Nucleus accumbens (tissue), 56 donors: ENCODE measurements at places on chromosomes 1 and 21.

- no peak for DNase-seq
These were observed 385.1 kb downstream of the NTNG1 start for GRCh38 chr1:107525961-107526360.

- DNase-seq, result no peak
These were observed 31.4 kb downstream of the B3GALT5 start for GRCh38 chr21:39644062-39644560.

DNA sequence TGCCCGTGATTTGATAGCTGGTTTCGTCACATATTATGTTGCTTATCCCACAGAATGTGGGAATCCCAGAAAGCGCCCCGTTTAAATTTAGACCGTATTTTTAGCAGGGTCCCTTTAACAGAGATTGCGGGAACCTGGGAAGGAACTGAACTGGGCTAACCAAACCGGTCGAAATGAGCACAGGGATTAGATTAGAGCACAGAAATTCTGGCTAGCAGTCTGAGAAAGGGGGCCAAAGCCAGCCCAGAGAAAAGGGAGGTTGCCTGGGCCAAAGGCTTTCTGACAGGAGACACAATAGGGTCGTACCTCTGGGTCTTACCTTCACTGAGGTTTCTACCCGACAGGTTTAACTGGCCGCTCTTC lies 327 bp downstream of the LRRC40 start:
- DNase-seq, result no peak

GRCh38 chr1:165288350-165289120 lies 68.0 kb downstream of the LMX1A start:
- DNase-seq, result no peak

- DNase-seq, result no peak
These were observed 144.6 kb downstream of the GALNT2 start for GRCh38 chr1:230211436-230212145.

GRCh38 chr1:1684031-1684681 lies 8.4 kb downstream of the SLC35E2B start:
- DNase-seq, result no peak

- no peak for DNase-seq
These were observed at the start of gene GBP4 for GRCh38 chr1:89198491-89199072. Gene GBP4, minus strand, starts transcription at chr1:89198942. Its CDS starts 108 bp downstream, at chr1:89198834.

DNA sequence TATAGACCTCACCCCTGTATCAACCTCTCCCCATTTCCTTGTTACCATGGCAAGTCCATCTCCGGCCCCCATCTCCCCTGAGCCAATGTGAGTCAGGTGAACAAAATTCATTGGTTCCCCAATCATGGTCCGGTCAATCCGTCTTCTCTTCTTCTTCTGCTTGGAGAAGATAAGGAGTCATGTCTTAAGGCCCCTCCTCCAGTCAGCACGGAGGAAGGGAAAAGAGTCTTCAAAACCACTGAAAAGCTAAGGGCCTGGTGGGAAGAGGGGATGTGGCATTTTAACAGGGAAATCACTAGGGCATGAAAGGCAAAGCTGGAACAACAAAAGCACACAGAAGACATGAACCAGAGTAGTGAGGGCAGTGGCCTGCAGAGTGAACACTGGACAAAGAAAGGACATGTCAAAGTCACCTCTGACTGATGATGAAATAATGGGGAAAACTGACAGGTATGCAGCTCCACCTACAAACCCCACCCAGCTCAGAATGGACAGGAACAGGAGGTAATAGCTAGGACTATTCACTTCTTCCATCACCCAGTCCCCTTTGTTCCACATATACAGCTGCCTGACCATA lies 4.4 kb downstream of the CDC42SE1 start:
- no peak for DNase-seq

- no peak for DNase-seq
These were observed 72.5 kb upstream of the VAMP3 start for GRCh38 chr1:7698641-7699040.

GRCh38 chr1:223177681-223178080 lies 34.6 kb upstream of the TLR5 start:
- no peak for DNase-seq

DNA sequence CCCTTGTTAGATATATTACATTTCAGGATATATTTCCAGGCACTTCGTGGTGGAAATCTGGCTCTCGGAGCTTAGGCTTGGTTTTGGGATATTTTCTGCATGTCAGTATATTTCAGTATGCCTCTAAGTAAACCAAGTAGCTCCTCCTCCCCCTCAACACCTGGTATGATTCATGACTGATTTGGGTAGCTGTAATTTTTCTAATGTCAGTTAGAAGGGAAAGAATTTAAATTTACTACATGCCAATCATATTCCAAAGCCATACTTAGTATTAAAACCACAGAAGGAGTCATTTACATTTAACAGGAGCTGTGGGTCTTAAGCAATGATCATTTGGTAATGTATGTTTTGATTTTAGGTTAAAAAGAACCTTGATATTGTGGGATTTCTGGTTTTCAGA lies 40.6 kb downstream of the ST6GALNAC3 start:
- DNase-seq, result no peak

DNA sequence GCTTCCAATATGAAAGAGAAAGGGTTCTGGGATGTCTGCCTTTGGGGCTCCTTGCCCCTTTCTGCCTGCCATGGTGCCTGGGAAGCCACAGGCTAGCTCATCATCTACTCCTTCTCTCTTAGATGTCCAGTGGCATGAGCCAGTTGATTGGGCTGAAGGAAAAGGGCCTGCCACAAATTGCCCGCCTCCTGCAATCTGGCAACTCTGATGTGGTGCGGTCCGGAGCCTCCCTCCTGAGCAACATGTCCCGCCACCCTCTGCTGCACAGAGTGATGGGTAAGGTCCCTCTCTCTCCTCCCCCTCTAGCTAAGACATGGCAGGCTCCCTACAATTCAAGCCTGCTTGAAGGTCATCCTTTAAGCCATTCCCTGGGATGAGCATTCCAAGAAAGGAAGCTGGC lies 41.0 kb downstream of the PKP1 start:
- DNase-seq, result no peak

DNA sequence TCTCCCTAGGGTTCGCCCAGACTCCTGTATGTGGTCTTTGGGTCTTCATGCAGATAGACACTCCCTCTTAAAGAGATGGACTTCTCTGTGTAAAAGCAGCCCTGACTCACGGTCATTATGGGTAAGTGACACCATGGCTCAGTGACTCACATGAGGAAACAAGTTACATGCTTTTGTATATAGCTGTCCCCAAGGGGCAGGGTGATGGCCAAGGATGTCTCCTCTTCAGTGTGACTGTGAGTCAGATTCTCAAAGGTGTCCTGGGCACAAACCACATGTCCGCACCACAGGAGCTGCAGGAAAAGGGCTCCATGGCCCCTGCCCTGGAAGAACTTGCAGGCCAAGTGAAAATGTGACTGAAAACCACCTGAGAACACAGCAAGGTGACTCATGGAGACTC lies 380.4 kb downstream of the NPHP4 start:
- no peak for DNase-seq

DNA sequence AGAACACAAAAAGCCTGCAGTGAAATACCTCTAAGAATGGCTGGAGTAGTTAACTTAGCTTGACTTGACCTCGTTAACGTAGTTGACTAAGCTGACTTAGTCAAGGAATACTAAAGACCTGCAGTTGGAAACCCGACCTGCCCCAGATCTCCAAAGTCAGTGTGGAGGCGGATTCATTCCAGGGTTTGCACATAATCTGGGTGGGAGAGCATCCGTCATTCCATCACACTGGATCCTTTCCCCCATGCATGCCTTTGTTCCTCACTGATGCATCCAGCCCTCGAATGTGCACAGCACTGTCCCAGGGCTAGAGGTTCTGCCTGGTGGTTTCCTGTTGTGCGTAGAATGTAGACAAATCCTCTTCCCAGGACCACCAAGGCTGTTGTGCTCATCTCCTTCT lies 76.4 kb downstream of the KCNN3 start:
- DNase-seq, result no peak

GRCh38 chr21:33362044-33362555 lies 37.3 kb downstream of the IFNAR1 start:
- DNase-seq, result no peak

DNA sequence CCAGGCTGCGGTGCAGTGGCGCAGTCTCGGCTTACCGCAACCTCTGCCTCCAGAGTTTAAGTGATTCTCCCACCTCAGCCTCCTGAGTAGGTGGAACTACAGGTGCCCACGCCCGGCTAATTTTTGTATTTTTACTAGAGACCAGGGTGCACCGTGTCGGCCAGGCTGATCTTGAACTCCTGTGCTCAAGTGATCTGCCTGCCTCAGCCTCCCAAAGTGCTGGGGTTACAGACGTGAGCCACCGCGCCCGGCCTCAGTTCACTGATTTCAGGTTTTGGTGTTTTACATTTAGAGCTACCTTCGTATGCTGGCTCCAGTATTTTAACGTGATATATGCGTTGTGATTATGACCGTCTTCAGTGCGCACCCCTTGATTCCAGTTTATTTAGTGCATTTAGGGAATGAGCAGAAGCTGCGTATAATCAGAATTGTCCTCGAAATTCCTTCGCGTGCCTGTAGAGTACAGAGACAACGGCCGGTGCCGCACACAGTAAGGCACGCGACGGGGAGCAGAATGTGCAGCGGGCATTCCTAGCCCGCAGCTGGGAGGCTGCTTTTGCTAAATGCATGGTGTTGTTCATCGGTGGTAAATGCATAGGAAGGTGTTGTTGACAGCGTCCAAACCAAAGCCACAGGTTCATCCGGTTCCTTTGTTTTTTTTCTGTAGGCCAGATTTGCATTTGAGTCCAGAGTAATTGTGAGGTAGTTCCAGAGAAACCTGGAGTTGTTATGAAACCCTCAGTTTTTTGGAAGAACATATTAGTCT lies 48.9 kb upstream of the DIP2A start:
- no peak for DNase-seq

GRCh38 chr21:34650861-34651431 lies 17.8 kb upstream of the CLIC6 start:
- no peak for DNase-seq

DNA sequence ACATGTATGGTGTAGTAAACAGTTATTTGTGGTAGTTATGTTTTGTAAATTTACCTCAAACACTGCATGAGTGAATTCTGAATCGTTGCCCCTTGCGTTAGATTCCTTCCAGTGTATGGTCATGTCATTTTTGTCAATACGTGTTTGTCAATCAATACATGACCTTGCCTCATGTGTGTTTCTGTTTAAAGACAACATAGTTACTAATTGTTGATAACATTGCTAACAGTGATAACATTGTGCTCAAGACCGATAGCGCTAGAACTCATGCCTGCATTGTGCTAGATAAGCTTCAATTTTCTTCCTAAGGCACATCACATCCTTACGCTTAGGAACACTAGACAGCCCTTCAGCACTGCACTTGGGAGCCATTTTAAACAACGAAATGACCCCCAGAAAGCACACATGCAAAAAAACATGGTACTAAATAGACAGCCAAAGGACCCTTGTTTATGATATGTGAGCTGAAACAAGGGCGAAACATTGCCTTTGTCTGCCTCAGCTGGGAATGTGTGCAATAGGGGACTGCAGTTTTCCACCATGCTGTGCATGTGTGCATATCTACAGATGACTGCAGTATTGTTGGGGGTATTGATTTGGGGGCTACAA lies 37.3 kb downstream of the MRPS6 start:
- DNase-seq, result no peak

DNA sequence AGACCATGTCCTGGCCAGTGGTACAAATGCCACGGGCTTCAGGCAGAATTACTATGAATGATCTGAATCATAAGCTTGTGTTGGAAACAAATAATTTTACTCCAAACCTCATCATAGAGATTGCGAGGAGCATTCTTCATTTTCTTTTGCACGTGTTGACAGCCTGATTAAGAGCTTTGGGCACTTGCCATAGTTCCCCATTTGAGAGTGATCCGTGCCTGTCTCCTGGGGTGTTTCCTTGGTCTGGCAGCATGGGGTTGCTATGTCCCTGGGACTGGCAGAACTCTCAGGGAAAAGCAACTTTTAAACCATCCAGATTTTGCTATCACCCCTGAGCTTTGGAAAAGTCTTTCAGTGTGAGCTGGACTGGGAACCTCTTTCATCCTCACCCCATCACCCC lies 54.3 kb upstream of the KCNJ6 start:
- no peak for DNase-seq

DNA sequence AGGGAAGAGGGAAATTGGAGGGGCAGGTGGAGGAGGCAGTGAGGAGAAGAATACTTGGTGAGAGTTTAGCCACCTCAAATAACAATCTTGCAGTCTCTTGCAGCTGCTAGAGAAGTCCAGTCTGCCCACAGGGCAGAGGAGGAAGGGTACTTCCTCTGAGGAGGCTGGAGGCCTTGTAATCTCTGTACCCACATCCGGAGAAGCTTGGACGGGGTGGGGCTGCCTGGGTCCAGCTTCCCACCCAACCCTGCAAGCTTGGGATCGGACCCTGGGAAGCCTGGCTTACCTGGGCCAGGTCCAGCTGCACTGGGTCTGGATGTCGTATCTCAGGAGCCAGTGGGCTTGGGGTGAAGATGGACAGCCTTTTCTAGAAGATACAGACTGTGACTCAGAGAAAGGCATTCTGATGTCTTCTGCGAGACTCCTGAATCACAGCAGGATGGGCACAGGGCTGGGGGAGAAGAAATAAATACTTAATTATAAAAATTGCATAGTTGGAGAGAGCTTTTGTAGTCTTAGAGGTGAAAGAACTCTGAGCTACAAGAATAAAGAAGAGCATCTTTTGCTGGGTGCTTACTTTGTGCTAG lies 111.8 kb upstream of the JUN start:
- DNase-seq, result no peak

GRCh38 chr1:186985889-186986491 lies 157.2 kb downstream of the PLA2G4A start:
- DNase-seq, result no peak

DNA sequence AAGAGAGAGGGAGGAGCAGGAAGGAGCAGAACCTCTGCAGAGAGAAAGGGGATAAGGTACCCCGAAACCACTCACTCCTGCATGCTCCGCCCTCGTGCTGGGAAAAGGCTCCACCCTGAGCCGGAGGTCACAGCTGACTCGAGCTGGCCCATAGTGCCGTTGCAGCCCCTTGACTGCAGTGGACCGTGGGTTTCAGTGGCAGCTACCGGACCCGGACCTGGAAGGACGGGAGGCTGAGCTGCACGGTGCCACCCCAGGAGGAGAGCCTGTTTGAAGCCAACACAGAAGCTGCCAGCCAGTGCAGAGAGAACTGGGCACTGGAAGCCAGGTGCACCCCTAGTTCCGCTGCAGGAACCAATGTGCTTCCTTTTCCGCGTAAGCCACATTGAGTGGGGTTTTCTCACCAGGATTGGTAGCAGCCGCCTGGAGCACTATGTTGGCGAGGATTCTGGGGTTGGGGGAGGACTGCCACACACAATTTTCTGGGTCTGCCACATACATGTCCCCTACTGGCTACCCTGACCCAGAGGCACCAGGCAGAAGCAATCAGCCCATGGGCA lies 83.3 kb downstream of the FBXO2 start:
- DNase-seq, result no peak

GRCh38 chr1:156741481-156741983 lies 644 bp upstream of the MRPL24 start:
- DNase-seq, result no peak
